Spleen (tissue), 13 donors: ENCODE measurements at places on chromosomes 7 and 10. TPM values are rescaled to one million over a fixed set of nuclear protein-coding genes. Genes with fewer than 3 reads are reported as not detected.

The TAF6 gene
- 40.7 TPM for total RNA-seq

DNA sequence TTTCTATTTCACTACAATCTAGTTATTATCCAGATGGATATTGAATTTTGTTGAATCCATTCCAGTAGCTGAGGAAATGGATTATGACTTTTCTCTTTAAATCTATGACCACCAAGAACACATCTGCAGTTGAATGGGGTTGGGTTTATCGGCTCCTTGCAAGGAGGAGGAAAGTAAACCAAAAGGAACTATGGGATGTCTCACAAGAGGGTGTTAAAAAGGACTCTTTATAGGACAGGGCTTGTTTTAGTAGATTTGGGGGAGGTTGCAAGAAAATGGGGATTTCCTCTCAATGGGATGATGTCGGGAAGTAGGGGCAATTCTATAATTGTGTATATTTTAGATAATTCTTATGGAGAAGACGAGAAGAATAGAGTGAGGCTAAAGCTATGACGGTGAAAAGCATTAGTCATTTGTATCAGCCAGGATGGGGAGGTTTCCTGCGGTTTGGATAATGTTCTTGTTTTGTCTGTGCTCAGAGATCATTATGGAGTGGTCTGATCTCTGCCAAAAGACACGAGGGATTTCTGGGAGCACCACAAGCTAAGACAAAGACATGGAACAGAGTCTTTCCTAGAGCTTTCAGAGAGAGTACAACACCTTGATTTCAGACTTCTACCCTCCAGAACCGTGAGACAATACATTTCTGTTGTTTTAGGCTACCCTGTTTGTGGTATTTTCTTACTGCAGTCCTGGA is 5.3 kb upstream of the LRRC61 start:
- DNase-seq: no peak

The BRAF gene
- total RNA-seq: 44.4 TPM

The FOXP2 gene
- total RNA-seq: 2.5 TPM

The ADAM8 gene
- 99.1 TPM for total RNA-seq

GRCh38 chr10:93580828-93581227 is 14.4 kb downstream of the FFAR4 start:
- DNase-seq: no peak

DNA sequence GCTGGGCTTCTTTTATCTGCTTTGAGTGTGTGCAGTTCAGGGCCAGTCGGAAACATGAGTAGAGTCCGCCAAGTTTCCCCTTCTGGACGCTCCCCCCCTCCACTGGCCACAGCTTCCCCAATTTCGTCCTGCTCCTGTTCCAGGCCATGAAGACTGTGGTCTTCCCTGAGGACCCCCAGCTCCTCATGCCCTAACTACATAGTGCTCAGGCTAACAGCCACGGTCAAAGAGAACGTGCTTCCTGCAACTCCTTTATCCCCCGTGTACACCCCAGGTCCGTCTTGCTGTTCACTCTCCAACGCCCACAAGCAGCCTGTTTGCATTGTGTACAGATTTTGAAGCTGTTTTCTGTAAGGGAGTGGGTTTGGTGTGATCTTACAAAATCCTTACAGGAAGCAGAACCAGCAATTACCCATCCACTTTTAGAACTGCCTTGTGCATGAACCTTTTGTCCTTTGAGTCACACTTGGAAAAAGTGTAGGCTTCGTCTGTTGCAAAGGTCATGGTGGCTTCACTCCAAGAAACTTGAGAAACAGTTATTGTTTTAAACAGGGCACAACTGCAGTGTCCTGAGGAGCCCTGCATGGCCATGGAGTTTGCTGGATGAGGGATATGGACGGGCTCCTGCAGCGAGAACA is 77.0 kb upstream of the FAM20C start:
- no peak for DNase-seq

DNA sequence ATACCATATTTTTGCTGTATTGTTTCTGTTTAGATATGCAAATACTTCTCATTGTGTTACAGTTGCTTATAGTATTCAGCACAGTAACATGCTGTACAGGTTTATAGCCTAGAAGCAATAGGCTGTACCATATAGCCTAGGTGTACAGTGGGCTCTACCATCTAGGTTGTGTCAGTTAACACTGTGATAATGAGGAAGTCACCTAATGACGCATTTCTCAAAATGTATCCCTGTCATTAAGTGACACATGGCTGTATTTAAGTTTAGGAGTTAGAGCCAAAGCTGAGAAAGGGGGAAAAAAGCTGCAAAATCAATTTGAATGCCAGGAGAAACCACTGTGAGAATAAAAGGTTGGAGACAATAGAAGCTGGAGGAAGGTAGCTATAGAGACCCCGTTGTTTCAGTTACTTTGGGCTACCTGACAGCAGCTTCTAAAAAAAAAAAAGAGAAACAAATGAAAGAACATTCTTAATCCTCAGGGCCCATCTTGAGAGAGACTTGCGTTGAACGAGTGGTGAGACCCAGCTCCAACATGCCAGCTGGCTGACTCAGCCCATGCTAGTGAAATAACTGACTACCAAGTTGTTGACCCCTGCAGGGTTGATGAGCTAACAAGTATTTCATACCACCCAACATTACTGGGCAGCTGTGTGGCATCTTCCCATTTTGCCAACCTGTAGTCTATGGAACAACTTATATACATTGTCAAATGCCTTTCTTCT is 8.7 kb downstream of the STARD3NL start:
- DNase-seq: no peak

DNA sequence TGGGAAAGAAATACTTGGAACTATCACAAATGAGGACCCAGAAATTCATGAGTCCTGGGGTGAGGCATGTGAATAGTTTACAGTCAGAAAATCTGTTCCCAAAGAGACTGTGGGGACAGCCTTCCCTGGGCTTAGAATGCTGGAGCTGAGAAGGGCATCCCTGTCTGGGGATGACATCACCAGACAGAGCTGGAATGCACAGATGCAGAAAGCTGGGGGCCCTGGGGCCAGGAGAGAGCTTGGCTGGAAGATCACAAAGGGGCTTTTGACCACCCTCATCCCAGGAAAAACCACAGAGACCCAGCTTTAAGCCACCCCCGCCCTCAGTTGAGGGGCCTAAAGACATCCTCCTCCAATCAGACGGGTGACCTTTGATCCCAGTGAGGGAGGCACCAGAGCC is 264.5 kb downstream of the PLXNA4 start:
- no peak for DNase-seq
